ENCODE measurements at places on chromosomes 2 and 18.

GRCh38 chr2:170887896-170888295 lies 41.2 kb upstream of the GORASP2 start:
- no peak for DNase-seq

GRCh38 chr2:218708086-218708485 lies 2.5 kb upstream of the TTLL4 start:
- DNase-seq, result no peak

GRCh38 chr2:28667261-28667660 lies 84.4 kb upstream of the PPP1CB start:
- no peak for DNase-seq

- DNase-seq, result no peak
Observed at GRCh38 chr2:126714191-126714965, 58.4 kb downstream of the GYPC start.

GRCh38 chr2:157784169-157784822 lies 91.8 kb downstream of the ACVR1 start:
- peak; percentile 88 for DNase-seq

DNA sequence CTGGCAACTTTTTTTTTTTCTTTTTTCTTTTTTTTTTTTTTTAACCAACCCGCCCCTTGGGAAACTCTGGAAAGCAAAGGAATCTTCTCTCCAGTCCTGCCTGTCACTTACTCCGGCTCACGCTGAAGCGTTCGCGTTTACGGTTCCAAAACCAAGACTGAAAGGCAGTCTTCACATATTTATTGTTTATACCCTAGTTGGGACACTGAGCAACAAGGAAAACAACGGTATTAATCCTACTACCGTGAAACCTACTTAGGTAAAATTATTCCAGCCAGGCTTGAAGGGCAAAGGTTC lies 125.4 kb downstream of the OSBPL1A start:
- DNase-seq, result no peak

- DNase-seq, result no peak
Observed at GRCh38 chr18:46877329-46877987, 39.8 kb downstream of the PIAS2 start.

DNA sequence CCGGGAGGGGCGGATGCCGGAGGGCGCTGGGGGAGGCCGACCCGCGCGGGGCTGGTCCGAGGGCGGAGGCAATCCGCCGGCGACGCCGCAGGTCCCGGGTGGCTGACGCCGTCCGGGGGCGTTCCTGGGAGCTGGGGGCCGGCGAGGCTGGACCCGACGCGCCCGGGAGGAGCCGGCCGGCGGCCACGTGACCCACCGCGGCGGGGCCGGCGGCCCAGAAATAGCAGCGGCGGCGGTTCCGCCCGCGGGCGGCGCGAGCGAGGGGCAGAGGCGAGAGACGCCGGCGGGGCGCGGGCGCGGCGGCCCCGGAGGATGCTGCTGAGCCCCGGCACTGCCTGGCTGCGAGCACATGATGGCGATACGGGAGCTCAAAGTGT lies at the start of gene RAB31:
Gene RAB31, plus strand, starts transcription at position 245 of the 377 bp plus-strand sequence. Its CDS starts 105 bp downstream, at position 350.
- peak; percentile 92 for DNase-seq

- no peak for DNase-seq
Observed at GRCh38 chr2:121151311-121152109, 133.5 kb downstream of the TFCP2L1 start.

DNA sequence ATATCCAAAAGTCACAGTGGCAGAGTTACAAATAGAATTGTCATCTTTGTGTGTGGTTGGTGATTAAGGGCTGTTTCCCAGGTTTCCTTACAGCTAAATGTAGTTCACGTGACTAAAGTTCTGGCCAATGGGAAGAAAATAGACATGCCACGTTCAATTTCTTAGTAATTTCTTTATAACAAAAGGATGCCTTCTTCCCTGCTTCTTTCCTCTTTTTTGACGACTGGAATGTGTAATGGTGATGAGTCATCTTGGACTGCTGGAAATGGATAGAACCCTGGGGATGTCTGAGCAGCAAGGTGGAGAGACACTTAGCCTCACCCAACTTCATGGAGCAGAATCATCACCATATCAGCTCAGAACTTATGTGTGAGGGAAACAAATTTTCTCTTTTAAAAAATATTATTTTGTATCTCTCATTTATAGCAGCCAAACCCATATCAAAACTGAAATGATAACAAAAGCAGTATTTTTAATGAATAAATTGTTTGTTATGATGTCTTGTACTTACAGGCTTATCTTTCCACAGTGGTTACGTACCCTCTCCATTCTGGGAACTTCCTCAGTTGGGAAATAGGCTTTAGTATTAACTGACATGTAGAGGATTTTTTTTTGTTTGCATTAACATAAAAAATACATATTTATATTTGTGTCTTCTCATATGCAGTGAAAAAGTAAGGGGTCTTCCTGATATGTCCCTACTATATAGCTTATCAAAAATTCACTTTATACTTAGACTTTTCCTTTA lies 91.1 kb upstream of the CDH2 start:
- DNase-seq, result no peak

DNA sequence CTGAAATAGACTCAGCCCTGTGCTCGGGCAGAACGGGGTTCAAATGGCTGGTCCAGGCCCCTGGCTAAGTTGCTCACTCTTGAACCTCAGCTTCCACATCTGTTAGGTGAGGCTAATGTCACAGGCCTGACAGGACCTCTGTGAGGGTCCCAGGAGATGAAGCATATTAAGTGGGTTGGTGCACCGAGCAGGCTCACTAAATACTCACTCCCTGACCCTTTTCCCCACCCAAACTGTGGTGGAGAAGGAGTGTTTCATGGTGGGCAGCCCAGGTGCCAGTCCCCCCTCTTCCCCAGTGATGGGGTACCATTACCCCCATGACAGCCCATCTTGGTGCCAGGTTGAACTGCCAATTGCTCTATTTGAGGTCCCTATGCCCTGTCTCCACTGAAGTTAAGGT lies 286.0 kb downstream of the MYCN start:
- no peak for DNase-seq

GRCh38 chr18:74291472-74291770 lies 342 bp downstream of the CYB5A start:
- no peak for DNase-seq

GRCh38 chr2:230908092-230908594 lies 16.9 kb downstream of the GPR55 start:
- no peak for DNase-seq

DNA sequence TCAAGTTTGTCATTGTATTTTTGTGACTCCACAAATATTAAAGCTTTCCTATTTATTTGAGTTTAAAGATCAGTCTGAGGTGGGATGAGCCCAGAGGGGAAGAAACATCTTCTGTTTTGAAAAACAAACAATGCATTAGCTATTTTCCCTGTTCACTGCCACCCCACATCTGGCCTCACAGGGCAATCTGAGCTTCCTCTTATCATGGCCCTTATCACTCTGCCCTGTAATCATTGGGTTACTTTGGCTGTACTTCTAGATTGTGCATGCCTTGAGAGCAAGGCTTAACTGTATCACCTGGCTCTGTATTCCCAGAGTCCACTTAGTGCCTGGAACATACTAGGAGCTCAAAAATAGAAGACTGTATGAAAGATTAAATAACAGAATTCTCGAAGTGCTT lies 241.6 kb upstream of the NT5C1B start:
- no peak for DNase-seq

DNA sequence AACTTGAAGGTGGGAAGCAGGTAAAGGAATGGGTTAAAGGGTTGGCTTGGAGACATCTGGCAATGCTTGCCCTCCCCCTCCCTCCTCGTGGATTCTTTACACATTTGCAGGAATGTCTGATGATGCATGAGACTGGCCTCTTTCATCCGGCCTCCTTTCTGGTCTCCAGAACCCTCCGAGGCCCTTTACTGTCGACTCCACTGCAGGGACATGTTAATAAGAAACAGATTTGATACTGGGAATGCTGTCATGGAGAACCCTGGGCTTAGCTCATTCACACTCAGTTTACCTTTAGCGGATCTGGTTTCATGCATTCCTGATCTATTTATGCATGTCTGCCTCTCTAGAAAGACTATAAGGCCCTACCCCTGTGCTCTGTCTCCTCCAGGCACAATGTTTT lies 238.7 kb downstream of the TGIF1 start:
- DNase-seq, result no peak

GRCh38 chr2:3876685-3877084 lies 173.3 kb downstream of the DCDC2C start:
- DNase-seq, result no peak

- no peak for DNase-seq
Observed at GRCh38 chr2:133166031-133166430, 402.2 kb downstream of the NCKAP5 start.

- peak; percentile 34 for DNase-seq
Observed at GRCh38 chr2:110851531-110851930, 119.2 kb downstream of the ACOXL start.

DNA sequence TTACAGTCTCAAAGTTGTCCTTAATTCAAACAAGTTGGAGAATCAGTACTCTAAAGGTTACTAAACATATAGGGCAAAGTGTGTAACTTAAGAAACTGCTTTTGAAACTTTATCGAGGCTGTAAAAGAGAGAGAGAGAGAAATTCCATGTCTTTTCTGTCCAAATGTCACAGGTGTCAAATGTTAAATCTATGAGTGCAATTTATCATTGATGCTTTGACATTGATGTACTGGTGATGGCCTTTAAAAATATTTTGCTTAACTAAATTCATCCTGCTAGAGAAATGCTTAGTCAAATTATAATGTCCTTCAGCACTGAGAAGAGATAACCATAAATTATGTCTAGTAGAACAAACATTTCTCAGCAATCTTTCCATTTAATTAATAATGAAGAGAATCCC lies 1602.1 kb upstream of the TMEFF2 start:
- no peak for DNase-seq

DNA sequence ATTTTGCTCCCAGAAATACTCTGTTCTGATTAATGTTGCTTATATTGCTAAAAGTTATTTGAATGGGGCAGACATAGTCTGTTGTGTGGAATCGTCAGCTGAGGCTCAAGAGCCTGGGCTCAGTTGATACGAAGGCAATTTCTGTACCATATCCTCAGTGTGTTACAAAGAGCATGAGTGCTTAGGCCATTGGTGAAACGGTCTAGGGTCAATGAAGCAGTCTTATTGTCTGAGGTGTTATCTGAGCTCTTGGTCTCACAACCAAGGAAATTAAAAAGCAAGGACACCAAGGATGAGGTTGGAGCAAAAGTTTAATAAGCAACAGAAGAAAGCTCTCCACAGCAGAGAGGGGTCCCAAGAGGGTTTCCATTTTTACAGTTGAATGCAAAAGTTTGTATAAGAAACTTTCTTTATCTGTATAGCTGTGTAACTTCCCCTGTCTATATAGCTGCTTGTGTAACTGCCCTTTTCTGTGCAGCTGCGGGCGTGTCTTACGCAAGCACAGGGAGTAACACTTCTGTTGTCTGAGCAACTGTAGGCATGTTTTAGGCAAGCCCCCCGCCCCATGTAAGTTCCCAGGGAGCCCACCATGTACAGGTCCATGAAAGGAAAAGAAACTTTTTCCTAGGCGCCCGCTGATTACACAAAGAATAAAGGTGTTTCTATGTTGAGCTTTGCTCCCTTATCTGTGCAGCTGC lies 40.6 kb upstream of the DSC1 start:
- no peak for DNase-seq

GRCh38 chr2:55092439-55092838 lies 42.2 kb upstream of the RTN4 start:
- no peak for DNase-seq

DNA sequence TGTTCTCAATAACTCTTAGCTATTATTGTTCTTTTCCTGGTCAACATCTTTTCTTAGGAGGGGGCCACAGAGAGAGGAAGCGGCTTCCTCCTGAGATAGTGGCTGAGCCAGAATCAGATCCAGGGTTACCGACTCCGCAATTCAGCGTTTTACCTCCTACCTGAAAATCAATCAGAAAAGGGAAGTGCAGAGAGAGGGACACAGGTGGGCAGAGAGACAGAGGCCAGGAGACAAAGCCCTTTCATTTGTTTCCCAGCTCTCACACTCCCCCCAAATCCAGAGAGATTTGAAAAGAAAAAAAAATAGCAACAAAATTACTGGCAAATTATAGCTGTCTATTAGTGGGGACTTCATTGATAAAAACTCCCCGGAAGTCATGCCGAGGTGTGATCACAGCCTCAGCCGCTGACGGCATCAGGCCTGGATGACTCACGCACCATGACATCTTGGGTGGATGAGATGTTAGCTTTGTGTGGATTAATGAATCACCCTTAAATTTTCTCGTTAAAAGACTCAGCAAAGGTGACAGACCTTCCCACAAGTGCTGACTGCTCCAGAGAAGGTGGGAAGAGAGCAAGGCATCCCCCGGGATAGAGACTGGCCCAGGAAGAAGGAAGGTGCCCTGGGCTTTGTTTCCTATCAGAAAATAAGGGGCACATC lies 120.7 kb downstream of the LOXHD1 start:
- no peak for DNase-seq

- no peak for DNase-seq
Observed at GRCh38 chr2:71492112-71492511, 38.8 kb downstream of the DYSF start.

DNA sequence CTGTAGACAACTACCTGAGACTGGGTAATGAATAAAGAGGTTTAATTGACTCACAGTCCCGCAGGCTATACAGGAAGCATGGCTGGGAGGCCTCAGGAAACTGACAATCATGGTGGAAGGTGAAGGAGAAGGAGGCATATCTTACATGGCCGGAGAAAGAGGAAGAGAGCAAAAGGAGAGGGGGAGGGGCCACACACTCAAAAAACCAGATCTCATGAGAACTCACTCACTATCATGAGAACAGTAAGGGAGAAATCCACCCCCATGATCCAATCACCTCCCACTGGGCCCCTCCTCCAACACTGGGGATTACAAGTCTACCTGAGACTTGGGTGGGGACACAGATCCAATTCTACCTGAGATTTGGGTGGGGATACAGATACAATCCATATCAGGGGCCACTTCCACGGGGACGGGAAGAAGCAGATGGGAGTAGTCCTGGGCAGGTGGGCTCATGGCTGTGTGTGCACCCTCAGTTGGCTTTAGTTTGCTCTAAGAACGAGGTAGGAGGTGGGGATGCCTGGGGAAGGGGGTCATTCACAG lies 9.9 kb downstream of the MAB21L4 start:
- DNase-seq, result no peak

DNA sequence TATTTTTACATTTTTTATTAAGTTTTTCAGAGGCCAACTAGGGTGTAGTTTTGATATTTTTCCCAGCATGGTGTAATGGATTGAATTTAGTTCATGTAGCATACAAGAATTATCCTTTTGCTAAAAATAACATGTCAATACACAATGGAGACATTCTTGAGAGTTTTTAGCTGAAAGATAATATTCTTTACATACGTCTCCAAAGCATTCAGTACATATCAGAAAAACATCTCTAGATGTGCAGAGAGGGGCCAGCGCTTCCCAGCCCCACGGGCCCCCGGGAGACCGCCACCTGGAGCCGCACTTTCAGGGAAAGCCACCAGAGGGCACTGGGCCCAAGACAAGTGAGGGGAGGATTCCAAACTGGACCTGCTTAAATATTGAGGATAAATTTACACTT lies 499.4 kb downstream of the GALR1 start:
- no peak for DNase-seq

DNA sequence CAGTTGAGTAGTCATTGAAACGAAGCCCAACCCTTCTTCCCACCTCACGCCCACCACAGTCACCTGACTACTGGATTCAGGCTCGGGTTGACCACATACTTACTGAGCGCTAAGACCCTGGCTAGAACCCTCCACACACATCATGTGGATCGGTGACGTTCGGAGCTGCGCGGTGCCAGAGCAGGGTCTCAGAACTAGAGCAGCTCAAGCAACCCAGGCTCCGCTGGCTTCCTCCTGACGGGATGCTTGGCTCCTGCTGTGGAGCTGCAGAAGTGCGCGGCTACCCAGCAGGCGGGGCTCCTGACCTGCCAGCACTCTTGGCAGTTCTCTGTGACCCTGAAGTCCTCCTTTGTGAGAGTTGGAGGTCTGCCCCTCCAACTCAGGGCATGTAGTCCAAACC lies 90.6 kb upstream of the MBOAT2 start:
- no peak for DNase-seq

Data from ascending aorta (tissue), 2 donors.